ENCODE measurements at places on chromosomes 1 and 21.

DNA sequence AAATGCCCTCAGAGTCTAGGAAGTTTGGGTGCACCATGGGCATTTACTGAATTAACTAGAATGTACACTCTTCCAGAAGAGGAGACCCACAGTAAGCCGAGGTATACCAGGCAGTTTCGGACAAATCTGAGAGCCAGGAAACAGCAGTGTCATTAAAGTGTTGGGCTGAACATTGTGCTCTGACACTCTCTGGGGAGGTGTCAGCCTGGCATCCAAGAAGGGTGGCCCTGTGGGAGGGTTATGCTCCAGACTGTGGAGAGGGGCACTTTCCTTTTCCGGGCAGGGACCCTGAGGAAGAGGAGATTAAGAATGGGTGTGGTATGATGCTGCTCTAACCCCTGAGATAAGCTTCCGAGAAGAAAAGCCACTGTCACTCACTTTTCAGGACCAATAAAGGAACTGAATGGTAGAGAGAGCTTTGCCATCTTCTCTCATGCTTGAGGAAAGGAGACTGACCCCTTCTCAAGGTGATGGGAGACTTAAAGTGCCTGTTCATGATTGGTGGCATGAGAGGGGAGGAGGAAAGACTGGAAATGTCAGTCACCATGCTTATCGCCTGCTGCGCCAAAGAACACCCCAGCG, 98.2 kb downstream of the UCK2 start:
- no peak for DNase-seq

DNA sequence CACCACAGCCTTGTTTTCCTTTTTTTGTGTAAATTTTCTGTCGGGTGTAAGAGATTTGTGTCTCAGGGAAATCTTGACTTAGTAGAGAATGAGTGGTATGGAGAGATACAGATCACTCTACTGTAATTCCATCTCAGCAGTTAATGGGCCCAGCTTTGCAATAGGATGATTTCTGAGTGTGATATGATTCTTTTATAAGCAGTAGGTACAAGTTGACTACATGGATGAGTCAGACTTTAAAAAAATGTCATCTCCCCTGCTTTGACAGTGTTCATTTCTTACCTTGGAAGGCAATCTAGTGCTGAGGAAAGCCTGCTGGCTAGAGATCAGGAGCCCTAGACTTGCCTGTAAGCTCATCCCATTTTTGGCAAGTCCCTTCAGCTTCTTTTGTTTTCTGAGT, 261.9 kb downstream of the RYR2 start:
- DNase-seq = no peak

DNA sequence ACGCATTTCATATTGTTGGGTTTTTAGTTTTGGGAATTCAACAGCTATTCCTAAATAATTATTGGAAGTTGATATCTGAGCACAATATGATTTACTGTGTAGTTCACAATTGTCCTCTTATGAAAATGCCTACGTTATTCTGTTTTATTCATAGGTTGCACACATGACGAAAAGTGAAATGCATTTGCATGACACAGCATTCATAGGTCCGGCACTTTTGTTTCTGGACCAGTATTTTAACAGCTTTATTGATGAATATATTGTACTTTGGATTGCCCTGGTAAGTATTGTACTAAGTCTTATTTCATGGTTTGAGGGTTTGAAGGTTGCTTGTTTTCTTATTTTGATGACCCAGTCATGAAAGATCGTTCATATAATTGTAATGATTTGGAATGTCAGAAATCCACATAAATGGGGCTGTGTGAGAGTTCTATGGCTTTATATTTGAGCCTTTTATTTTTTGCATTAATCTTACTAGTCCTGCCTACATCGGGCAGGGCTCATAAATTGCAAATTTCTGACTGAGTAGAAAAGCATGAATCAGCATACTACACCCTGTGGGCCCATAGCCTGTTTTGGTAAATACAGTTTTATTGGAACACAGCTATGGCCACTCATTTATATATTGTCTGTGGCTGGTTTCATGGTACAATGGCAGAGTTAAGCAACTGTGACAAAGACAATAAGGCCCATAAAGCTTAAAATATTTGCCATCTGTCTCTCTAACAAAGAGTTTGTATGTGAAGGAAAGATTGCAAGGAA, 17.0 kb downstream of the DENND2D start:
- DNase-seq = no peak

- DNase-seq = no peak
Measured at GRCh38 chr1:234881893-234882771, 246.5 kb downstream of the TOMM20 start.

- no peak for DNase-seq
Measured at GRCh38 chr1:164675342-164675904, 116.4 kb downstream of the PBX1 start.
